ENCODE measurements at places on chromosomes 13 and 19.

GRCh38 chr19:45391346-45391745 is 13.5 kb downstream of the PPP1R13L start:
- DNase-seq: no peak

DNA sequence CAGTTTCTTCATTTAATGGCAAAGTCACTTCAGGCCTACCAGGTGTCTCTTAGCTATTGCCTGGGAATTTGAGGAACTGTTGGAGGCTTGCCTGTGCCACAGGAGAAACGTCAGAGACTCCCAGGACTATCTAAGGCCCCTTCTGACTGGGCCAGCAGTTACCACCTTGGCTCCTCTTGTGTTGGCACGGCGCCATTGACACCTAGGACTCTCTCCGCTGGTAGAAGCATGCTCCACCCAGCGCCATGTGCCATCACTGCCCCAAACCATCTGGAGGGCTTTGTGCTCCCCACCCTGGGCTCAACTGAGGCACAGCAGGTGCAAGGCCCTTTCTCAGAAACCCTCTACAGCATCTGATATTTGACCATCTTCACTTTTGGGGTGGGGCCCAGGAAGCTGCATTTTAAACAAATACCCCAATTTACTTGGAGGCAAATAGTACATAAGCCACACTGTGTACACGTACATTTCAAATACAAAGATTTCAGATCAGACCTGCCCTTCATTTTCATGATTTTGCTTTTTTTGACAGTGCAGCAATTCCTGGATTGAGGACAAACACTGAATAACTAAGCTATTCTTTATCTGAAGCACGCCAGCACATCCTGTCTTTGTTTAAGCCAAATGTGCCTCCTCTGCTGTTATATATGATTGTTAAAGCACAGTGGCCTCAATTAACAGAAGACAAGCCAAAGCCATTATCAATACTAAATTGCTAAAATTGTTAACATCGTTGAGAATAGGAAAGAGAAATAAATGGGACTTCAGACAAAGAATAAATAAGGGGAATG is 59.9 kb upstream of the TPP2 start:
- no peak for DNase-seq

- no peak for DNase-seq
Measured at GRCh38 chr13:84997858-84998257, 801.4 kb downstream of the SLITRK6 start.

DNA sequence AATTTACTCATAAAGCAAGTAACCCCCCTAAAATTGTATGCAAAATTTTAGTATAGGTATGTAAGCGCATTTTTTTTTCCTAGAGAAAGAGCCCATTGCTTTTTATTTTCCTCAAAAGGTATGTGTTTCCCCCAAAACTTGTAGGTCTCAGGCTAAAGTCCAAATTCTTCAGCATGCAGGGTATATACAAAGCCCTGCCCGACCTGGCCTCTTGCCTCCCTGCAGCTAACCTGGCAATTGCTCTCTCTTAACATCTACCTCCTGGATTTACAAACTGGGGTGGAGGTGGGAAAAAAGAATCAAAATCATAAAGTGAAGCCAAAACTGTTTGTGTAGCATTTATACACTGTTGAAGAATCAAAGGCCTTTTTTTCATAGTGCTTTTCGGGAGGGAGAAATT is 107.8 kb downstream of the KCNRG start:
- DNase-seq: no peak

DNA sequence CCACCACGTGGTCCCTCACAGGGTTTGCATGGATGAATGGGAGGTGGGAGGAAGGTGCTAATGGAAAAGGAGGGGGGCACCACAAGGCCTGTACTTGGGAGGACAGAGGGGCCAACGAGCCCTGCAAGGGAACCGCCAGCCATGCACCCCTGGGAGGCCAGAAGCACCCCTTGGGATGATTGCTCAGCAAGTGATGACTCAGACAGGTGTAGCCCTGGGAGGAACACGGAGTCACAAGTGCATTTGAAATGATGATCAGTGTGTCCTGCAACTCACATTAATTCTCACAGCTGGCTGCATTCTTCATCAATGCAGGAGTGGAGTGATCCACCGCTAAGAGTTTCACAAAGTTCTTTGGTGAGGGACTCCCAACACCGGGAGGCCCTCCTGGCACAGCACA is 82.8 kb upstream of the ZNF254 start:
- no peak for DNase-seq

GRCh38 chr13:35714588-35715377 is 238.3 kb upstream of the MAB21L1 start:
- DNase-seq: no peak

- DNase-seq: no peak
Measured at GRCh38 chr13:89628567-89628966, 1718.9 kb upstream of the MIR17HG start.

DNA sequence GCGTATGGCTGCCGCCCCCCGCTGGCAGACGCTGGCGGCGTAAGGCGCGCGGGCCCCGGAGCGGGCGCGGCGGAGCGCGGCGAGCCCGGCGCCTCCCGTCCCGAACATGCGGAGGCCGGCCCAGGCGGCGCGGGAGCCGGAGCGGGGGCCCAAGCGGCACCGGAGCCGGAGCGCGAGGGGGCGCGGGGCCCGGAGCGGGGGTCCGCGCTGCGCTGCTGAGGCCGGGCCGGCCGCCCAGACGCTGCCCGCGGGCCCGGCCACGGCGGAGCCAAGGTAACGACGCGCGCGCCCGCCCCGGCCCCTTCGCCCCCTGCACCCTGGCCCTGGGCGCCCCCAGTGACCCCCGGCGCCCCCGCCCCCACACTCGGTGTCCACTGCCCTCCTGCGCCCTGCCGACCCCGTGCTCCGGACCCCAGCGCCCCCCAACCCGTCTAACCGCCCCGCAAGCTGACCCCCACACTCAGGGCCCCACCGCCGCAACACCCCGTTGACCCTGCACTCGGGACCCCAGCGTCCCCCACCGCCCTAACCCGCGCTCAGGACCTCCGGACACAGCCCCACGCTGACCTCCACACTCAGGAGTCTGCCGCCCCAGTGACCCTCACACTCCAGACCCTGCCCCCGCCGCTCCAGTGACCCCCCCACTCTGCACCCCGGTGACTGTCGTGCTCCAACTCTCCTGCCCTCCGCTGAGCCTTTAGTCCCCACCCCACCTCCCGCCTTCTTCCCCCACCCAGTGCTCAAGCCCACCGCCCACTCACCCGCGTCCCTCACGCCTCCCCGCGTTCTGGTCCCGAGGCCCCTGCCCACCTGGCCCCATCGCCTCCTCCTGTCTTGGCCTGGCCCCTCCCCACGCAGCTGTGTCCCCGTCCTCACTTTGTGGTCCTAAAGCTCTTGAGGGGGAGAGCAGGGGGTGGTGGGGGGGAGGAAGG is at the start of gene CSNK1G2:
TSS of gene CSNK1G2 (plus strand) at position 27 of the 932 bp plus-strand sequence. CDS start 28,601 bp downstream, outside the sequence.
- no peak for DNase-seq

- DNase-seq: no peak
Measured at GRCh38 chr13:40180776-40181175, 485.7 kb downstream of the FOXO1 start.

DNA sequence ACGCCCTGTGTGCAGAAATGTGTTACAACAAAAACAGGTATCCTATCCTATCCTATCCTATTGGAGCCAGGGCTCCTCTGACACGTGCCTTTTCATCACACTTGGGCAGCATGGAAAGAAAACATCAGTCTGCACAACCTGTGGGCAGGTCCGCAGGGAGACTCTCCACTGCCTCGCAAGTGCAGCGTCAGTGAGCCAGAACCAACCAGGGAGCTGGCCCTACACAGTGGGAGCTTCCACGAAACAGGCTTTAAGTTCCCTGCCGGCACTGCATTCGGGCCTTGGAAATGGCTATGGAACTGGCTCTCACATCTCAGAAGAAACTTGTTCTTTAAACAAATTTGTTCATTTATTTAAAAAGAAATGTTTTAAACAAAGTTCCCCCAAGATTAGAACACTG is 49.5 kb downstream of the SLC7A1 start:
- DNase-seq: no peak

DNA sequence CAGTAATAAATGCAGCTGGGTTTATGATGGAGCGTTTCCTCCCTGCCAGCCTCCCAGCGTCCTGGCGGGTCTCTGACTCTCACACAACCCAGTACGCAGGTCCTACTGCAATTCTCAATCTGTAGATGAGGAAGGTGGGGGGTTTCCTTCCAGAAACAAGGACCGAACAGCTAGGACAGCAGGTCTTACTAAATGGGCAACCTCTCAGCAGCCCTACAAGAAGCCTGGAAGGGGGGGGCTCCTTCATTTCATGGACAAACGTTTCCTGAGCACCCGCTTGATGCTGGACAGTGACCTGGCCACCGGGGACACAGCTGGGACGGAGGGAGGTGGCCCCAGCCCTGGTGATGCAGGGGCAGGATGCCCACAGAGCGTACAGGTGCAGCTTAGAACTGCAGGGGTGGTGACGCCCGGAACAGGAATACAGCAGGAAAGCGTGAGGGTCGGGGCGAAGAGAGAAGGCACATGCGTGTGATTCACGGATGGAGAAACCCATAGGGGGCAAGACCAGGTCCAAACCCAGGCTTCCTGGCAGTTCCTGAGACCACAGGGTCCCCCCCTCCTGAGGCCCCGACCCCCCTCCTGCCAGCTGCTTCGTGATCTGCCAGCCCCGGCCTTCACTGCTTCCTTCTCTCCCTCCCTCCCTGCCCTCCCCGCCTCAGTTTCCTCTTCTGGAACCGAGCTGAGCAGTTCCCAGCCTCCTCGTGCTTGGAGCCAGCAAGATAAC is 732 bp upstream of the C2CD4C start:
- DNase-seq: no peak

- no peak for DNase-seq
Measured at GRCh38 chr19:58059003-58059670, at the start of gene ZNF135. TSS of gene ZNF135 (plus strand) at chr19:58059282. CDS start at chr19:58060003, 721 bp downstream.

DNA sequence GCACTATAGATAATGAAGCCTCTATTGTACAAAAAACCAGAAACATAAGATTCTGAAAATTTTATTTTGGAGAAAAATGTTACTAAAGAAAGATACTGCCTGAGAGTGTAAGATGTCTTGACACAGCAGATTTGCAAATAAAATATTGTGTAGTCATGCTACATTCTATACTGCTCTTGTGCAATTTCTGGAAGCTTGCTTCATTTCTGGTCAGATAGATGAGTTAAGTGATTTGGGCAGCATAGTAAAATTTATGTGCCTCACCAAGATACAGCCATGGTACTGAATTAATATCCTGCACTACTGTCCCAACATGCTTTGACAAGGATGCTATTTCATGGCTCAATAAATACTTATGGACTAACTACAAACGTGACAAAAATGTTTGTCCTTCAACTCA is 55.1 kb upstream of the STARD13 start:
- no peak for DNase-seq

DNA sequence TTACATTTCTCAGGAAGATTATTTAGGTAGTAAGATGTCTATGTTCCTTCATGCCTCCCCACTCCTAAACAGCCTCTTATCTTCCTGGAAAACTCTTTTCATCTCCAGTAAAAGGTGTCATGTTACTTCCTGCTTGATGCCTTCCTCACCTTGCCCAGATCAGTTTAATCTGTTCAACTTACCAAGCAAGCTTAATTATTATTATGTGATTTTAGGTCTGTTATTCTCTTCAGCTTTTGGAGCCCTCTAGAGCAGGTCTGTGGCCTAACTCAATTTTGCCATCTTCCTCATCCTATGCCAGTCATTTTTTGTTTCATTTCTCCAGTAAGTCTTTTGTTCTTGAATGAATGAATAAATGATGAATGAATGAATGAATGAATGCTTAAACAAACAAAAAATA is 528.4 kb downstream of the DCT start:
- DNase-seq: no peak

DNA sequence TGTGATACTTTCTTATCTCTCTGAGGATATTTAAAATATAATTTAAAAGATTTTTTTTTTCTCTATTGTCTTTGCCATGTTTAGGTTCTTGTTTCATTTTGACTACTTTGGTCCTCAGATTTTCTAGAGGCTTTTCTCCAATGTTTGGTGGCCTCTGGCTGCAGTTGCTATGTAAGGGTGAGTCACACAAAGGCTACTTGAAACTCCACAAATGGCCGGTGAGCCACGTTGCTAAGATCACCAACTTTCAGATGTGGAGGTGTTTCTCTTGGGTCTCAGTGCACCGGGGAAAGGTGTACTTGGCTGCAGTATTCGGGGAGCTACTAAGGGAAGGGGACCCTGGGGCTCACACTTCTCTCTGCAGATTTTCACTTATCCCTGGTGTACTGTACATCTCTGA is 248.1 kb downstream of the HS6ST3 start:
- DNase-seq: no peak

- DNase-seq: no peak
Measured at GRCh38 chr13:52411629-52412028, 5.7 kb upstream of the THSD1 start.

GRCh38 chr19:46256855-46257254 is 27.3 kb downstream of the IGFL1 start:
- DNase-seq: no peak

- DNase-seq: no peak
Measured at GRCh38 chr13:78609464-78610205, 6.3 kb upstream of the POU4F1 start.

- no peak for DNase-seq
Measured at GRCh38 chr13:35768073-35768472, 291.6 kb upstream of the MAB21L1 start.

GRCh38 chr13:112714376-112715174 is 24.7 kb downstream of the ATP11A start:
- no peak for DNase-seq

All from GDM1 (cell line).